ENCODE measurements at places on chromosomes 1 and 21.
A peak's percentile ranks its signal among the peaks of the same experiment; 100 is the strongest.

- DNase-seq: peak; percentile 38
Measured at GRCh38 chr1:209513226-209513625, 70.3 kb upstream of the CAMK1G start.

GRCh38 chr1:55021942-55022546 is 17.3 kb upstream of the PCSK9 start:
- DNase-seq: peak; percentile 88

- no peak for DNase-seq
Measured at GRCh38 chr21:41817877-41818855, 51.3 kb upstream of the RIPK4 start.

DNA sequence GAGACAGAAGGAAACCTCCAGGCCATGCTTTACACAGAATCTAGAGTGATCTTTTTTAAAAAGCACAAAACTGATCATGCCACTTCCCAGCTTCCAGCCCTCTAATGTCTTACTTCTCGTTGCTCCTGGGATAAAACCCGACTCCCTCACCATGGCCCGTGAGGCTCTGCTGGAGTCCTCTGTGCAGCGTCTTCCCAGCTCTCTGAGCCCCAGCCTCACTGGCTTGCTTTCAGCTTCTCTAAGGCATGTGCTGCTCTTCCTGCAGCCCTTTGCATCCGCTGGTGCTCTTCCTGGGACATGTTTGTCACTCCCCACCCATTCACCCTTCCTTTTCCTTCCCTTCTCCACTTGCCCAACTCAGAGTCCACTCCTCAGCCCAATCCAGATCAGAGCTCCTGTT is 184.1 kb downstream of the AK5 start:
- no peak for DNase-seq

- DNase-seq: no peak
Measured at GRCh38 chr1:173213665-173214064, 6.5 kb upstream of the TNFSF4 start.

DNA sequence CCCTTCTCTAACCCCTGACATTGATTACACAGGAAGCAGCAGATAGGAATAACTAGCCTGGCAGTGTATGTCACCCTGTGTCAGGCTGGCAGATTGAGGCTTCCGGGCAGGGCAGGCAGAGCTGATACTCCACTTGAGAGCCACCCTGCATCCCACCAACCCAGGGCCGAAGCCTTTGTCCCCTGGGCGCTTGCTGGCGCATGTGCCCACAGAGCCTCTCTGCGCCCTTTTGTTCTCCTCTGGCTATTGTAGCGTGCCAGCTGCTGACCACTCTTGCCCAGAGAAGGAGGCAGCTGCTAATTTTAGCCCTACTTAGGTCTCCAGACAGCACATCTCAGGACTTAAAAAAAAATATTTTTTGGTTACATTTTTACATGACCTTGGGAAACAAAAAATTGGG is 304.9 kb downstream of the HHAT start:
- no peak for DNase-seq
